WTC11 (cell line): ENCODE measurements at places on chromosomes 12 and 14. TPM values are rescaled to one million over a fixed set of nuclear protein-coding genes. Genes with fewer than 3 reads are reported as not detected.

- DNase-seq: no peak
Measured at GRCh38 chr12:3145033-3145432, 67.9 kb downstream of the TSPAN9 start.

DNA sequence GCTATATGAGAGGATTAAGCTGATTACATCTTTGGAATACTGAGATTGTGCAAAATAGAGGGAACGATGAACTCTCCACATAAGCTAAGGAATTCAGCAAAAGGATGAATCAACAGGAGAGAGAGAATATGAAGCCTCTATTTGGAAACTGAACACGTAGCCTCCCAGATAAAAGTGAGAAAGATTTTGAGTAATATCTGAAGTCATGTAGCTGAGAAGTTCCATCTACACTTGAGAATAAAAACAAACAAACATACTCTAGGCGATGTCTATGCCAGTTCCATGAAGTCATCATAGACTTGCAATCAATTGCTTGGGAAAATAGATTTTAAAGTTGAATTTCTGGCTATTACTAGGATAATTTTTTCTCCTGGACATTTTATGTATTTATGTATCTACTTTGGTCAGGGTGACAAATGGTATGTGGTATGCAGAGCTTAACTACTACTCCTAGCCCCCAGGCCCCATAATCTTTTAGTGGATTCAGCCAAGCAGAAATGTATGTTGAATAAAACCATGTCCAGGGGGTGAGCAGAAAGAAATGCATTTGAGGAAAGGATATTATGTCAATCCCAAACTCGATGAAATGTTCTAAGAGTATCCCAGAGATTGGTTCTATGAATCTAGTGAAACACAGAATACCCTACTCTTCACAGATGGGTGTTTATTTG, 627.4 kb downstream of the DIO2 start:
- DNase-seq: no peak

The TPH2 gene
- 0.55 to 0.83 TPM (median 0.64 TPM) in 3 replicates for total RNA-seq

DNA sequence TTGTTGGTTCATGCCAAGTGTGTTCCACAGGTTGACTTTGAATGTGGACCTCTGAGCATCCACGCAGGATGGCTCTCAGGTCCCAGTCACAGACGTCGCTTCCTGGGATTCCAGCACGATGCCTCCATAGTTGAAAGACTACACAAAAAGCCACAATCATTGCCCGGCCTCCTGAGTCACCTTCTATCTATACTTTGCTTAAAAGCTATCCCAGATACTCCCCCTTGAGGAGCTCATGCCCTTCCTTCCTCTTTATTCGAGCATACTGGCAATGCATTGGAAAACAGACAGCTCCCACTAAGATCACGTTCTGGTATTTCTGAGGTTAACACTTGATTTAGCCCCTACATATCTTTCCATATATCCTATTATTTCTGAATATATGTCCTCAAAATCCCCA, 40.1 kb downstream of the ZNF664 start:
- DNase-seq: no peak

The ASCL1 gene
- 0.07 to 0.14 TPM (median 0.07 TPM) in 3 replicates for total RNA-seq
